SHP77 (cell line): ENCODE measurements at places on chromosomes 6 and 20.

- DNase-seq, result no peak
These were observed 30.5 kb downstream of the COL20A1 start for GRCh38 chr20:63323357-63323981.

- DNase-seq, result no peak
These were observed 46.0 kb downstream of the CDC40 start for GRCh38 chr6:110226261-110226660.

DNA sequence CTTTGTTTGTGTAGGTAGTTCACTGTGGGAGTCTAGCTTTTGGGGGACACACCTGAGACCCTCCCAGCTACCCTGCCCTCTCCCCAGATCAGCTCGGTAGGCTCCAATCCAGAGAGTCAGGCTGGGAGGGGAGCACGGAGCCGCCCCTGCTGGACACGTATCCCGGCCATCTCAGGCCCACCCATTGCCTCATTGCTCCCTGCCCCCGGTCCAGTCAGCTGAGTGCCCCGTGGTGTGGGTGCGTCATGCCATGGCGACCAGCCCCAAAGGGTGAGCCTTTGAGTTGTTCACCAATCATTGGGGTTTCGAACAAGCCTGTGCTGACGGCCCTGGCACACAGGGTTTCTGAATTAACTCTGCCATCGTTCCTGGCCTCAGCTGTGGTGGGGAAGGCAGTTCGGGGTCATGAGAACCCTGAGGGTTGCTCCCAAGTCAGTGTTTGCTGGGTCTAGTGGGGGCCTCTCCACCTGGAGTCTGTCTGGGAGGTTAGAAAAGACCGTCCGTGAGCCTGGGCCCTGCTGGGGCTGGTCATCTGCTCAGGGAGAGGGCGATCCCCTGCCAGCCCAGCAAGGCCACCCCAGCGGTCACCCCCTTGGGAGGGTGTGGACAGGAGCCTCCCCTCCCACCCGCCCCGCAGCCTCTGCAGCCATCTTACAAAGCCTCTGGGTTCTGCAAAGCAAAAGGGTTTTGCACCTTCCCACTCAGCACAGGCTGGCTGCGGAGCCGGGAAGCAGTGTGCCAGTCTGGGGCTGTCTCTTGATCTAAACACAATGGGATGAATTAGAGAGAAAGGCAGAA lies 34.5 kb downstream of the NTSR1 start:
- DNase-seq, result no peak

- peak; percentile 12 for DNase-seq
These were observed 54.1 kb upstream of the TPD52L1 start for GRCh38 chr6:125099211-125100073.

DNA sequence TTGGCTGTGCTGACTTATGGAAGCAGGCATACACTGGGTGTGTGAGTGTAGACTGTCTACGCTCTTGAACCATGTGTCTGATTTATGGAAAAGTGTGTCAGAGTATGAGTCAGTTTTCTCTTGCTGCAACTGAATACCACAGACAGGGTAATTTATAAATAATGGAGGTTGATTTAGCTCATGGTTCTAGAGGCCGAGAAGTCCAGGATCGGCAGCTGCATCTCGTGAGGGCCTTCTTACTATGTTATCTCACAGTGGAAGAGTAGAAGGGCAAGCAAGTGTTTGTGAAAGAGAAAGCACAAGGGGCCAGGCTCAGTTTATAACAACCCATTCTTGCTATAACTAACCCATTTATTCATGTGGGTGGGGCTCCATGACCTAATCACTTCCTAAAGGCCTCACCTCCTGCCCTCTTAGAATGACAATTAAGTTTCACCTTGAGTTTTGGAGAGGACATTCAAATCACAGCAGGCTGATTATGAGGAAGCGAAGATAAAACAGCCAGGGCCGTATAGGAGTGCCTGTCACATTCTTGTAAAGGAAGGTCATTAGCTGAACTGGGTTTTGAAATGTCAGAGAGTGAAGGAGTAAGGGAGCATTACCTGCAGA lies 6.7 kb downstream of the GPR31 start:
- DNase-seq, result no peak

- DNase-seq, result no peak
These were observed 38.8 kb downstream of the PPARD start for GRCh38 chr6:35381132-35381531.

DNA sequence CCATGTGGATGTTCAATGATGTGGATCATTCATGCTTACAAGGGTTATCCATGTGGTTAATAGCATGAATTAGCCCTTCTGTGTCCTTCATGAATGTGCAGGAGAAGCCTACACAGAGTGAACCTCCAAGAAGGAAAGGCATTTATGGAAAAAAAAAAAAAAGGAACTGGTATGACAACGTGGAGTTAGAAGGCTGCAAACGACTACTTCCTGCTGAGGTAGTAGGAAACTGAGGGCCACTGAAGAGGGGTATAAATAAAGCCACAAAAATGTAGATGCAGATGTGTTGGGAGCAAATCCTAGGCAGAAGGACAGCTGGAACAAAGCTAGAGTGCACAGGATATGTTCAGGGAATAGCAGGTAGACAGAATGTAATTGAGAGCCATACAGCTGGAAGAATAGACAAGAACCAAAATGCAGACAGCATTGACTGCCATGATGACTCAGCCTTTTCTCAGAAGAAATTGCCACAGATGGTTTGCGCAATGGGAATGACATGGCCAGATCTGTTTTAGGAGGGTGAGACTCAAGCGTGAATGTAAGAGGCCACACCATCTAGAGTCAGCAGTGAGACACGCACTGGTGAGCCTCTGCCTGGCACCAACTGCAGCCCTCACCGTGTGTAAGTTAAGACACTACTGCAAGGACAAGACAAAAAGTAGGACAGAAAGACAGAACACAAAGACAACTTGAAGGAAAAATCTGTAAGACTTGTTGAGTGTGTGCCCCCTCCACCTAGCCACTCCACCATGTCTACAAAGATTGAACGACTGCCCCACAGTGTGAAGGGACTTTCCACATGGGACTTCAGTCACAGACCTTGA lies 79.8 kb downstream of the KIF13A start:
- no peak for DNase-seq

- no peak for DNase-seq
These were observed 78.8 kb downstream of the ADGRG6 start for GRCh38 chr6:142380626-142381025.

- DNase-seq, result peak; percentile 50
These were observed 9.2 kb downstream of the FOXS1 start for GRCh38 chr20:31835977-31836852.

DNA sequence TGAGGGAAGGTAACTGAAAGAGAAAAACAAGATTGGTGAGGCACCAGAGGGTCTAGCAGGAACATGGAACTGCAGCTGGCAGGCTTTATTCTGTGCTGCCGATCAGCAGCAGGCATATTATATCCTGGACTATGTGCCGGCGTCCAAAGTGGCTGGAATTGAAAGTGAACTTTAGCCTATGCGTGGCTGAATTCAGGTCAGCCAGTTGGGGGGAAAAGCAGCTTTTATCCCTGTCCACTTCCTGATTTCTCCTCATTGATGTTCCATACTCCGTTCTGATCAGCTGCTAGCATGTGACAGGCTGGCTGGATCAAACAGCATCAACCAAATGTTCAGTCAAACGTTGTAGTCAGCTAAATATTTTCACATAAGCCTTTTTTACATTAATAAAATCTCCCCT lies 99.0 kb downstream of the CAP2 start:
- DNase-seq, result no peak

- no peak for DNase-seq
These were observed 380.4 kb downstream of the MMUT start for GRCh38 chr6:49082611-49083010.

- DNase-seq, result no peak
These were observed 43.3 kb upstream of the CTAGE9 start for GRCh38 chr6:131754088-131754487.

DNA sequence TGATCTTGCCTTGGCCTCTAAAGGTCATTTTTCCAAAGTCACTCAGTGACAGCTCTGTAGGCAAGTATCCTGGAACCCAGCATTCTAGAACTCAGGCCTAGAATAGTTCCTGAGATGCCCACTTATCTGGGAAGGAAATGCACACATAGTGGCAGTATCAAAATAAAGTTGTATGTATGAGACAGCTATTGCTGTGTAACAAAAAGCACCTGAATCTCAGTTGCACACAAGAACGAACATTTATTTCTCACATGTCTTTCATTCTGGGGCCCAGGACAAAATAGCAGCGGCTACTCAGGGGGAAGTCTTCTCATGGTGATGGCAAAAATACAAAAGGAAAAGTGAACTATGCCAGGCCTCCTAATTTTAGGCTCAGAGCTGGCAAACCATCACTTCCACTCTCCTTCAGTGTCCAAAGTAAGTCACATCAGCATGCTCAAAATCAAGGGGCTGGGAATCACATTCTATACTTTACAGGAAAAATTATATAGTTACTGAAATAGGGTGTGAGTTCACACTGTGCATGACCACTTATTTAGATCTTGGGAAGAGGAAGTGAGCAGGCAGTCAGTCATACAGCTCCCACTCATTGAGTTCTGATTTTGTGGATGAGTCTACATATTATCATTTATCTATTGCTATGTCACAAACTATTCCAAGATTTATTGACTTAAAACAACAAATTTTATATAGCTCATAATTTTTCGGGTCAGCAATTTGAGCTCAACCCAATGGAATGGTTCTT lies 133.7 kb upstream of the RIN2 start:
- no peak for DNase-seq

GRCh38 chr20:53088786-53089185 lies 116.6 kb downstream of the TSHZ2 start:
- DNase-seq, result no peak

DNA sequence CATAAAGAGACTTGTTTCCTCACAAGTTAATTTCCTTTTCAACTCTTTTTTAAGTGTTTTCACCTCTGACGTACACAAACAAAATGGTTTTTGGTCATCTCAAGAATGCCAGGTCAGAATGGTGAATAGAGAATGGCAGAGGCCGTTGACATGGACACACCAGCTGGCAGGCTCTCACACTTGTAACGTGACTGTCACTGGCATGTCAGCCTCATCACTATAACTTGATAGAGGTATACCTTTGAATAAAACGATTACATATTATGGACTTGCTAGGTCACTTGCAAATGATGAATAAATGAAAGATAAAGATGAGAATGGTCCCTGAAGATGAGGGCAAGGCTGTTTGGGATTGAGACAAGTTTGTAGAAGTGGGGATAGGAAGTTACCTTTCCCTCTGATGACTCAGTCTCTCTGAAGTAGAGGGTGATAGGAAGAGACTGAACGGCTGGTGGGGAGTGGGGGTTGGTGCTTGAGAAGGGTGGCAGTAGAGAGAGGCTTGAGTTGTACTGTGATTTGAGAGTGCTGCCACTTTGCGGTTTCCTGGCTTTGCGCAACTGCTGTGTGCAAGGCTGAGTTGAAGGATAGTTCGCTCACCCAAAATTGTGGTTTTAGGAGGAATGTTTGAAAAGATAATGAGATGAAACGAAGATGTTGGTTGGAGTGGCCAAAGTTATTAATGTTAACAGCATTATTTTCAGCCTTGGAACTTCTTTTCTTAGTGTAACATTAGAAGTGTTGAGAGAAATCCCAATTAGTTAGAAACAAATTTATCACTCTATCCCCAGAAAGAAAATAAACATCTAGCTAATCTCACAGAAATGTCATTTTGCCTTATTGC lies 30.3 kb downstream of the TBPL1 start:
- DNase-seq, result no peak

DNA sequence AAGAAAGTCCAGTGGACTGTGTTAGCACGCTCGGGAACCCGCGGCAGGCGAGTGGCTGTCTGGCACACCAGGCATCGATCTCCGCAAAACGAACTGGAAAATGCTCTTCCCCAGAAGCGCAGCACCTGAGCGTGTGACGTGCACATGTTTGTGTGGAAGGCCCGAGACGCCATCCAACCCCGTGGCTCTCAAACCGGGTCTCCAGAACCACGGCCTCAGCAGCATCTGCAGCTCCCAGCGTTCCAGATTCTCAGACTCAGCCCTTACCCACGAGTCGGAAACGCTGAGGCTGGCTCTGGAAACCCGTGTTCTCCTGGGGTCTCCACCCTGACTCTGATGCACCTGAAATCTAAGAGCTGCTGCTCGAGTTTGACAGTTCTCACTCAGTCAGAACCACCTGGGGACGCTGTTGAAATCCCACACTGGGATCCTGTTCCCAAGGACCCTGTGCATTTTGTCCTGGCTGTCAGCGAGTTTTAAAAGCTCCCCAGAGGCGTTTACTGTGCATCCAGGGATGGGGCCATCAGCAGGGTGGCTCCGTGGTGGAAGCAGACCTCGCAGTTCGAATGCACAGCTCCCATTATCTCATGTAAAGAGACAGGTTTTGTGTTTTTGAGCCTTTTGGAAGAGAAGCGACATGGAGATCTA lies 69.0 kb downstream of the DLL1 start:
- no peak for DNase-seq

DNA sequence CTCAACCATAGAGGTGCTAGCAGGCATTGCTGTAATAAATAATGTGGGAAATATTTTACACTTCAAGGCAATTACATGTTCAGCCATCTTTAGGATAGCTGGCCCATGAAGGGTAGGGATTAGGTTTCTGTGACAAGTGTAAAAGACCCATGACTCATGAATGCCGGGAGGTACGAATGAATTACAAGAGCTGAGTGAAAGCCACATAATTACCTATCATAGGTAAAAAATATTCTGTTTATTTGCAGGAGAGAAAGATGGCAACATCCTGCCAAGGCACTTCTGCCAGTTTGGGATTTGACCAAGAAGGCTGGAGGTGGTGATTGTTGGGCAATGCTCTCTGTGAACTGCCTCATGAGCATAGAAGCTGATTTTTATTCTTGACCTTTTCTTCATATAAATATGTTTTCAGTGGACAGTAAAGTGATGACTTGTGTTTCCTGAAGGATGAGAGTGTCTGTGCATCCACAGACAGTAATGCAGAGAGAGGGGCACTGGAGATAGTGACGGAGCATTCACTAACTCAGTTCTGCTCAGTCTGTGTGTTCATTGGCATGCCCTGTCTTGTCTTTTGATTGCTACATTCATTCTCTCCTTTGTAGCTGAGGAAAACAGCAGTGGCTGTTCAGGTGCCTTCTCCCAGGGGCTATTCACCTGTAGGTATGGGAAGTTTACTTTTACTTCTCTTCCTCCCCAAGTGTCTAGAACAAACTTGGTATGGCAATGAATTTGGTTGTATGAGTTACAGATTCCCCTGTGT lies 481.1 kb downstream of the TFAP2B start:
- no peak for DNase-seq

- DNase-seq, result no peak
These were observed 77.1 kb downstream of the FBXO5 start for GRCh38 chr6:152905551-152906299.

- DNase-seq, result no peak
These were observed 59.0 kb downstream of the FAM120B start for GRCh38 chr6:170365593-170365992.

GRCh38 chr6:100426241-100426640 lies 38.5 kb downstream of the SIM1 start:
- no peak for DNase-seq
